C1 segment of cervical spinal cord (tissue), 14 donors: ENCODE measurements at places on chromosomes 1 and 21.
A peak's percentile ranks its signal among the peaks of the same experiment; 100 is the strongest.

DNA sequence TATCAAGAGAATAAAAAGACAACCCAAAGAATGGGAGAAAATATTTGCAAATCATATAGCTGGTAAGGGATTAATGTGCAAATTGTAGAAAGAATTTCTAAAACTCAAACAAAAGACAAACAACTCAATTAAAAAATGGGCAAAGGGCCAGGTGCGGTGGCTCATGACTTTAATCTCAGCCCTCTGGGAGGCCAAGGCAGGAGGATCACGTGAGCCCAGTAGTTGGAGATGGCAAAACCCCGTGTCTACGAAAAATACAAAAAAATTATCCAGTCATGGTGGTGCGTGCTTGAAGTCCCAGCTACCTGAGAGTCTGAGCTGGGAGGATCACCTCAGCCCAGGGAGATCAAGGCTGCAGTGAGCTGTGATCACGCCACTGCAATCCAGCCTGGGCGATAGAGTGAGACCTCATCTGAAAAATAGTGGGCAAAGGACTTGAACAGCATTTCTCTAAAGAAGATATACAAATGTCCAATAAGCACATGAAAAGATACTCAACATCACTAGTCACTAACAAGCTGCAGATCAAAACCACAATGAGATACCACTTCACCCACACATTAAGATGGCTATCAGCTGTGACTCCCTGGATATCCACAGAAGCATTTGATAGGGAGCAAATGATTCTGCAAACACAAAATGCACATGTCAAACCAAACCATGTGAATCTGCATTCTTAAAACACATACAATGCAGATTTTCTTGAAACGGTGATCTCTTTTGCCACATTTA lies 20.9 kb downstream of the SLC30A1 start:
- no peak for DNase-seq

- DNase-seq, result no peak
Measured at GRCh38 chr21:18369115-18369514, 34.5 kb downstream of the TMPRSS15 start.

- no peak for DNase-seq
Measured at GRCh38 chr1:31776516-31776915, 12.4 kb upstream of the ADGRB2 start.

DNA sequence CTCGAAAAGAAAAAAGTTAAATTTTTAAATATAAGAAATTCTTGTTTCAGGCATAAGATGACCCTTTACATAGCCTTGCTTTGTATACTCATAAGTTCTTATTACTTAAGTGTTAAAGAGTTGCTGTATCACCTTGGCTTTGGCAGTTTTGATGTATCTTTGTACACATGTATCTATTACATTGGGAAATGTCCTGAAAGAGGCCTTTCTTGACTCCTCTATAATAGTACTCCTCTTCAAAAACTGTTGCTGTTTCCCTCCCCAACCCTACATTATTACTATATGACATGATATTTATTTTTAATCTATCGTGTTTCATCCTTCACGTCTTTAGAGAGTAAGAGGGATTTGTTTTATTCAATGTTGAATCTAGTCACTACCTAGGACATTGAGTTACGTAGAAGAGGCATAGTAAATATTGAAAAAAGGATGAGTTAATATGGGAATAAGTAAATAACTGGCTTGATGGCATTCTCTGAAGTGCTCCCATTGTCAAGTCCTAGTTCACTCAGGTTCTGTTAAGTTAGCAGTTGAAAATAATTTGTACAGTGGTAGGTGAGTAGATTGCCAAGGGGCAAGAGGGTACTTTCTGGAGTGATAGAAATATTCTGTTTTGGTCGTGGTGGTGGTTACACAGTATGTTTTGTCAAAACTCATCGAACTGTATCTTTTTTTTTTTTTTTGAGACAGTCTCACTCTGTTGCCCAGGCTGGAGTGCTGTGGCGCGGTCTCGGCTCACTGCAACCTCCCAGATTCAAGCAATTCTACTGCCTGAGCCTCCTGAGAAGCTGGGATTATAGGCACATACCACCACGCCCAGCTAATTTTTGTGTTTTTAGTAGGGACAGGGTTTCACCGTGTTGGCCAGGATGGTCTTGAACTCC lies 8.2 kb downstream of the THRAP3 start:
- DNase-seq, result no peak

- DNase-seq, result no peak
Measured at GRCh38 chr1:72229893-72230292, 52.4 kb downstream of the NEGR1 start.

- no peak for DNase-seq
Measured at GRCh38 chr1:180080439-180080838, 74.2 kb upstream of the QSOX1 start.

- no peak for DNase-seq
Measured at GRCh38 chr1:245007852-245008251, 143.5 kb upstream of the HNRNPU start.

GRCh38 chr1:116128664-116129063 lies 17.5 kb downstream of the MAB21L3 start:
- DNase-seq, result no peak

- DNase-seq, result peak; percentile 17
Measured at GRCh38 chr1:161192476-161193465, 6.1 kb downstream of the ADAMTS4 start.

GRCh38 chr1:243754348-243754747 lies 95.7 kb downstream of the AKT3 start:
- no peak for DNase-seq

GRCh38 chr1:110672001-110672752 lies 2.6 kb downstream of the KCNA3 start:
- no peak for DNase-seq

- no peak for DNase-seq
Measured at GRCh38 chr1:5341471-5341870, 650.8 kb downstream of the NPHP4 start.

- no peak for DNase-seq
Measured at GRCh38 chr1:231723146-231723545, 96.6 kb downstream of the DISC1 start.

GRCh38 chr1:227058321-227058751 lies 118.2 kb downstream of the COQ8A start:
- no peak for DNase-seq

- DNase-seq, result no peak
Measured at GRCh38 chr21:25062061-25062460, 545.2 kb downstream of the MRPL39 start.

DNA sequence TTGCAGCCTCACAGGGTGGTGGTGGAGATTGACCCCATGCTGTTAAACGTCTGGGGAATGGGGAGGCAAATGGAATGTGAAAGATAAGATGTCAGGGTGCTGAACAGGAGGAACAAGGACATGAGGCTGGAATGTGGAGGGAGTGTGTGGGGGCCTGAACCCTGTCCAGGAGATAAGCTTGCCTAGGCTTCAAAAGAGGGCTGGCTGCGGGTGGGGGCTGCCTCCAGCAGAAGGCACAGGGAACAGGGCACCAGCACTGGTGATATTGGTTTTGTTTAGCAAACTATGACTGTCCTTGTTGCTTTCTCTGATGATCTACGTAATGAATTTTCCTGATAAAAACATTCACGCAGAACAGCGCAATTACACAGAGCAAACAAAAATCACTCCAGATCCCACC lies 52.4 kb upstream of the LRP8 start:
- DNase-seq, result no peak

DNA sequence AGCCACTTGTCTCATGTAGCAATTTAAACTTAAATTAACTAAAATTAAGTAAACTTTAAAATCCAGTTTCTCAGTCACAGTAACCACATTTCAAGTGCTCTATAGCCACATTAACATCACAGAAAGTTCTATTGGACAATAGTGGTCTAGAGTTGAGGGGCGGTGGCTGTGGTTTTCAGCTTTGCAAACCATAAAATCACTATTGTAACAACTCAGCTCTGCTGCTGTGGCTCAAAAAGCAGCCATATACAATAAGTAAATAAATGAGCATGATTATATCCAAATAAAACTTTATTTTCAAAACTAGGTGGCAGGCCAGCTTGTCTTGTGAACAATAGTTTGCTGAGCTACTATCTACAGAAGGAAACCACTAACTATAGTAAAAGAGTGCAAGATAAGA lies 43.4 kb upstream of the C1orf53 start:
- DNase-seq, result no peak

- DNase-seq, result no peak
Measured at GRCh38 chr1:238451781-238452310, 561.1 kb upstream of the ZP4 start.

GRCh38 chr1:9311479-9311878 lies 18.8 kb downstream of the SPSB1 start:
- DNase-seq, result no peak

DNA sequence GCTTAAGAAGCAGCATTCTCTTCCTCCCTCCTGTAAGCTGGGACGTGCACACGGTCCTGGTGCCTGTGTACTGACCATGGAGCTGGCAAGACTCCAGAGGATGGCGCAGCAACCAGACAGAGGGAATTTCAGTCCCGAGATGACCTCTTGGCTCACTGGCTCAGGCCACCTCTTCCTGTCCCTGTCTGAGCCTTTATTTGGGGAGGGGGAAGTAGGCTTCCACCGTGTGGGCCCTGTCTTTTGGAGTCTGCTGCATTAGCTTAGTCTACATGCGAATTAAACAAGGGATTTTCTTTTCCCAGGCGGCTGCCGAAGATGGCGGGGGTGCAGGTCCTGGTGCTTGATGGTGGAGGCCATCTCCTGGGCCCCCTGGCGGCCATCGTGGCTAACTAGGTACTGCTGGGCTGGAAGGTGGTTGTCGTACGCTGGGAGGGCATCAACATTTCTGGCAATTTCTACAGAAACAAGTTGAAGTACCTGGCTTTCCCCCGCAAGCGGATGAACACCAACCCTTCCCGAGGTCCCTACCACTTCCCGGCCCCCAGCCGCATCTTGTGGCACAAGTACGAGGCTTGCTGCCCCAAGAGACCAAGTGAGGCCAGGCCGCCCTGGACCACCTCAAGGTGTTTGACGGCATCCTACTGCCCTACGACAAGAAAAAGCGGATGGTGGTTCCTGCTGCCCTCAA lies 10.2 kb downstream of the IL24 start:
- no peak for DNase-seq

- no peak for DNase-seq
Measured at GRCh38 chr1:95041491-95042165, 31.1 kb downstream of the ALG14 start.

- no peak for DNase-seq
Measured at GRCh38 chr1:244368279-244368678, 83.4 kb downstream of the ADSS2 start.

GRCh38 chr1:220438741-220439140 lies 89.2 kb upstream of the MARK1 start:
- no peak for DNase-seq

GRCh38 chr1:106986603-106987002 lies 69.9 kb upstream of the PRMT6 start:
- no peak for DNase-seq

DNA sequence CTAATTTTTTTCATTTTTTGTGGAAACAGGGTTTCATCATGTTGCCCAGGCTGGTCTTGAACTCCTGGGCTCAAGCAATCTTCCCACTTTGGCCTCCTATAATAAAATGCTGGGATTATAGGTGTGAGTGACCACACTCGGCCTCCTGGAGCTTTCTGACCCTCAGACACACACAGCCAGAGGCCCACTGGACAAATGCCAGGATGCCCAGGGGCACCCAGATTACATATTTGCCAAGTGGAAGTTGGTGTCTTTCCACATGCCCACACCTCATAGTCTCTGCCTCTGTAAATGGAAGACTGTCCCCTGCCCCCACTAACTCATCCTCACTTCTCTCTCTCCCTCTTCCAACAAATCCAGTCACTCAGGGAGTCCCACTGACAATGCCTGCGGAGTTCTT lies 63.4 kb upstream of the LRP8 start:
- DNase-seq, result no peak

GRCh38 chr1:208029381-208030287 lies 118.7 kb upstream of the CD34 start:
- DNase-seq, result no peak

DNA sequence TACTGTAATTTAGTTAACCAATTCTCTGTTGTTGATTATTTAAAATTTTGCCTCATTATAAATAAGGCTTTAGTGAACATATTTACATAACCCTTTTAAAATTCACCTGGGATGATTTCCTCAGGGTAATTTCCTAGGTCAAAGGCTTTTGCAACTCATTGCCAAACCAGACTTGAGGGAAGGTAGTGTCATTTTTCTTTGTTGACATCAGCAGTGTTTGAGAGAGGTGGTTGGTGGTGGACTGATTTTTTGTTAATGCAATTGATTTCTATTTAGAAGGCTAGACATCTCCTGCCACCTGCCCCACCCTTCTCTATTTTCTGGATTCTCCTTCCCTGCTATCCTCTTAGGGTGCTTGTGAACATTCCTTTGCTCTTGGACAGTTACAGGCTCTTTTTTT lies 116.8 kb downstream of the HHAT start:
- no peak for DNase-seq

GRCh38 chr1:2783435-2784397 lies 17.8 kb downstream of the TTC34 start:
- no peak for DNase-seq

- no peak for DNase-seq
Measured at GRCh38 chr1:223639331-223639749, 26.2 kb downstream of the CAPN8 start.

DNA sequence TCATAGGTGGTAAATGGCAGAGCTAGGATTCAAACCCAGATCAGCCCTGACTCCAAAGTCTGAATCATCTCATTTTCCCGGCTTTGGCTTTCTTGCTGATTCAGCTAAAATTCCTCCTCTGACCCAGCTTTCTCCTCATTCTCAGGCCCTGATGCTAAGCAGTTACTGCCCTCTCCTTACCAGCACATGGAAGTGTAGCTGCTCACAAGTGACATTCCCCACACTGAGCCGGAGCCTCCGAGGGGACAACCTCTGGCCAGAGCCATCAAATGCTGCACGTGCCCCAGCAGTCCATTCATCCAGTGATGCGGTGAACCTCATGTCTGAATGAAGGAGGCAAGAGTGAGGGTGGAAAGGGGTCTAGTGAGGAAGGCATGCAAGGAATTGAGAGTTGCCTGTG lies 11.1 kb downstream of the ITGA10 start:
- no peak for DNase-seq

DNA sequence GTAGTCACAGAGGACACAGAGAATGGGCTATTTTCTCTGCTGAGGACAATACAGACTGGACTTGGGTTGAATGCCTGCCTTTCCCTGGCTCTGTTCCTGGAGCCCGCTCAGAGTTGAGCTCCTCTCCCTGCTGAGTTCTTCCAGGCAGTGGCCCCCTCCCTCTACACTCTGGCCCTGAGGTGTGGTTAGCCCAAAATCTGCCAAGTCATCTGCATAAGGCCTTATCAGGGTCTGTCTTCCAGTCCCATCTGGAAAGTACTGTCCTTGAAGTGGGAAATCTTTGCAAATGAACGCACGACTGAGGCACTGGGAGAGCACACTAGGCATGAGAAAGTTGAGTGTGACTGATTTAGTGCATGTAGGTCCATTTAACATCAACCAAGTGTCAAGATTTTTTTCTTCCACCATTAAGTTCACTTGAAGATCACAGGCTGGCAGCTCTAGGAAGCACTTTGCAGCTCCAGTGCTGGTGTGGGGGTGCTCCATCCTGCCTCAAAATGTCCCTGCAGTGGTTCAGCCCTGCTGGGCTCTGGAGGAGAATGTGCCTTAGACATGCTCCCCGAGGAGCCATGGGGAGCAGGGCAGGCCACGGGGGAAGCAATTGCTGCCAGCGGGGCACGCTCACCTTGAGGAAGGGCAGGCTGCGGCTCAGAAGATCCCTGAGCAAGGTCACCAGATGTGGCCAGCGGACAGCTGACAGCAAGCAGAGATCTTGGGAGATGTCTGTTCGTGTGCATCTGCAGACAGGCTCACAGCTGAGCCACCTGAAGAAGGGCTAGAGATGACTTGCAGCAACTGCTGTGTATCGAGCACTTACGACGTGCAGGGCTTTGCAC lies 41.5 kb downstream of the IER5 start:
- no peak for DNase-seq

- no peak for DNase-seq
Measured at GRCh38 chr1:209318181-209319056, 265.1 kb upstream of the CAMK1G start.
